ENCODE measurements at places on chromosomes 3 and 15.

DNA sequence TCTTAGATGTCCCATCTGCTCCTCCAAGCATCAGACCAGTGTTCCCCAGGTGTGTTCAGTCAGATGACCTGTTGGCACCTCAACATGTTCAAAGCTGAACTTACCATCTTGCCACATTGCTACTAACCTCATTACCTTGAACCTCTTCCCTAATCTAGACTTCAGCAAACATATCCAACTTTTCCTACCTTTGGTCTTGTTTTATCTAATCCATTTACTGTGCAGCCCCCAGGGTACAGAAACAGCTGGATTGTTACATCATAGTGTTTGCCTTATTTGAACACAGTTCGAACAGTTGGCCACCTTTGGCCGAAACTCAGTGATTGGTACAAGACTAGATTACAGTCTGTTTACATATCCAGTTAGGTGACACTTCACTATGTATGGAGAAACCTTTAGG is 36.1 kb upstream of the MCF2L2 start:
- no peak for DNase-seq

- no peak for DNase-seq
These were observed 210.8 kb downstream of the CGGBP1 start for GRCh38 chr3:87848003-87848402.

GRCh38 chr3:46191730-46192129 is 16.4 kb downstream of the CCR1 start:
- no peak for DNase-seq

GRCh38 chr3:168249550-168250414 is 154.1 kb upstream of the GOLIM4 start:
- no peak for DNase-seq

- no peak for DNase-seq
These were observed 42.2 kb downstream of the SV2B start for GRCh38 chr15:91142106-91142744.

DNA sequence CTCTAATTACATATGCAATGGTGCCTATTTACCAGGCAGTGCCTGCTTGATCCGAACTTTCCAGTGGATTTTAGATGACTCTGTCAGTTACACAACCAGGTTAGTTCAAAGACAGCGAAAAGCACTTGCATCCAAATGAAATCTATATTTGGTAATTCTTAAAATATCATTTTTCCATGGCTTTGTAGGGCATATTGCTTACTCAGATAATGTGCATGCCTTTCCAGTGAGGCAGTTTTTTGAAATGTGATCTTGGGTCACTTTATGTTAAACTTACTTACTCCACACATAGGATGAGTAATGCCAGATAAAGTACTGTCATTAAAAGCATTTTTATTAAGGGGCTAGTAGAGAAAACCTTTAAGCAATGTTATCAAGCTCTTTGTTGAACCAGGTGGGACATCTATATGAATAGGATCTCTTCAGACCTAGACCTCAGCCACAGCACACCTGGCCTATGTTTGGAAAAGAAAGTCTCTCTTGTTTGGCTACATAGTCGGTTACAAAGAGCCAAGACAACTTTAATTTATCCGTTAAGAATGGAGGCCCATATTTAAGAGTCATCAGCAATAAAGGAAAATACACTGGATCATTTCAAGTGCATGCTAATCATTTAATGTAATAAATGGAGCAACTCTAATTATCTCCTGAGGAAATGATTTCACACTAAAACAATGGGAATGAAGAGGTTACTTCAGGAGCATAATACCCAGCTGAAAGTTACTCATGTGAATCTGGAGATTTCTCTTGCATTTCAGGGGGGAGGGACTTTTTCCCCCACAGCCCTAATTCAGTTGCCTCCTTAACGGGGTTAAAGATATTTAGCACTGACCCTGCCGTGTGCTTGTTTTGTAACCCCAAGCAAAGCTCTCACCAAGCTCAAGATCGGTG is 56.3 kb upstream of the TMCO5A start:
- no peak for DNase-seq

GRCh38 chr3:22748453-22749045 is 454.6 kb upstream of the UBE2E2 start:
- DNase-seq, result no peak

GRCh38 chr3:170865209-170866094 is 4.5 kb downstream of the RPL22L1 start:
- DNase-seq, result no peak

GRCh38 chr15:63226966-63227401 is 37.6 kb downstream of the RAB8B start:
- DNase-seq, result no peak

- no peak for DNase-seq
These were observed 3.8 kb downstream of the TIPARP start for GRCh38 chr3:156678197-156678596.

DNA sequence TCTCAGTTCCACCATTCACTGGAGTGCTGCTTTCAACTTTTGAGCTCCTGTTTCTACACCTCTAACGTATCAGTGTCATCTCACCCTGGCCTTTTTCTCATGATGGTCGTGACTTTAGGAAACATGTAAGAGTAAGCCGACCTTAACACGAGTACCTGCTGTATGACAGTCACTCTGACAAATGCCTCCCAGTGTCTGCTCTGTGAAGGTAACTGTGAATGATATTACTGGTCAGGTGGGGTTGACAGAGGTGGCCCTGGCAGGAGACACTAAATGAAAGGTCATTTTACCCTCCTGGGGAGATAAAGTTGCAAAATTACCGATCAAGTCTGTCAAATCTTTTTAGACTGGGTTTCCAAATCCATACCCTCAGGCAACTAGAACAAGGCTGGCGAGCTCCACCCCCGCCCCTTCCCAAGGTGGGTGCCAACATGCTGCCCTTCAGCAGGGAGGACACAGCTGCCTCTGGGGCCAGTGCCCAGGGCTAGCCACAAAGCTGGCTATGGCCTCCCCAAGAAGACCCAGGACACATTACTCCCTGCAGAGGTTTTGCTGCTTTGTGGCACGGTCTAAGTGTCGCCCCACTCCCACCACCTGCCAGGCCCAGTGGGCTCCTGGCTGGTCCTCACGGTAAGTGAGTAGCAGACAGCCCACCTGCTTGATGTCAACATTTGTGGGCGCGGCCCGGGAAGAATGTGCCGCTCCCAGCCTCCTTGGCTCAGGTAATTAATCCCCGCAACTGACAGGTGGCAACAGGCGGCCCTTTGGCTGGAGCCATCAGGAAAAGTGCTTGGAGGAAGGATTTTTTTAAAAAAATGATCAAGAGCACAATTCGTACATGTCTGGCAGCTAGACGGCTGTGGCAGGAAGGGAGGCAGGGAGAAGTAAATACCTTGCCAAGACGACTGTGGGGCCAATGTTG is 211.8 kb downstream of the TP63 start:
- DNase-seq, result no peak

DNA sequence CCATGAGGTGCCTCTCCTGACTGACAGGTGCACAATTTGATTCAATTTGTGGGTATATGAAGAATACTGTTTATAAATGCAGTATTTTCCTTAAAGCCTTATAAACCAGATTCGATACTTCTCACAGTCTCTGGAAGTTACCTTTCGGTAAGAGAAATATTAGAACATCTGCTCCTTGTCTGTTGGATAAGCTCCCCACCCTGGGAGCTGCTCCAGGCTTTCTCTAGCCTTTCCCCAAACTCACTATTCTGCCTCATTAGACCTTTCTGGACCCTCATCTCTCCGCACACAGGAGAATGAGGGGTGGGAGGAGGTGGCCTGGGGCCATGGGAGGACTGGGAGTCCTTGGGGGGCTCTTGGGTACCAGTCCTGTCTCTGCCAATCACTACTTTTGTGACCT is 59.8 kb upstream of the TBC1D21 start:
- DNase-seq, result no peak

GRCh38 chr3:121473001-121473400 is 72.8 kb downstream of the POLQ start:
- DNase-seq, result no peak

- no peak for DNase-seq
These were observed 11.0 kb downstream of the LIMD1 start for GRCh38 chr3:45605534-45605933.

DNA sequence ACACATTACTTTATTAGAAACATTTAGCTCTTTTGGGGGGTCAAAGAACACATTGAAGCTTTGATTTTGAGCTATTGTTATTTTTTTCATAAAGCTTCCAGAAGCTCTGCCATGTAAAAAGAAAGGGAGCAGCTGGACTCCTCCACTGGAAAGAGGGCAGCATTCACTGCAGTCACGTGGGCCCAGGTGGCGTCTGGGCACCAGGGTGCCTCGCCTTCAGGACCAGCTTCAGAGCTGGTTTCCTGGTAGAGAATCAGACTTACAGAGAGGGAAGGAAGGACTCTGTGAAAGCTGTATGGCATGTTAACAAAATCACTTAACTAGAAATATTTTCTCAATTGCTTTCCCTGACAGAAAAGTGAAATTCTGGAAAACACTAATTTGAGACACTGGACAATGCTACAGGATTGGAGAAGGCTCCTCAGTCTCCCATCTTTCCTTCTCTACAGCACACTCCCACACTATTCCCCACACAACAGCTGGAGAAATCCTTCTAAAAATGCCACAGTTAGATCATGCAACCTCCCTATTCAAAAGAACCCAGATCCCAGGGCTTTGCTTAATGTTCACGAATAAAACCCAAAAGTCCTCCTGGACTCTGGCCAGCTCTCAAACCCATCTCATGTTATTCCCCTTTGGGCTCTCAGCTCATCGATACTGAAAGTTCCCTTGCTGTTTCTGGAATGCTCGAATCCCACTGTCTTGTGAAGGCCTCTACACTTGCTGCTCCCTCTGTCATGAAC is 83.2 kb downstream of the NFKBIZ start:
- no peak for DNase-seq

DNA sequence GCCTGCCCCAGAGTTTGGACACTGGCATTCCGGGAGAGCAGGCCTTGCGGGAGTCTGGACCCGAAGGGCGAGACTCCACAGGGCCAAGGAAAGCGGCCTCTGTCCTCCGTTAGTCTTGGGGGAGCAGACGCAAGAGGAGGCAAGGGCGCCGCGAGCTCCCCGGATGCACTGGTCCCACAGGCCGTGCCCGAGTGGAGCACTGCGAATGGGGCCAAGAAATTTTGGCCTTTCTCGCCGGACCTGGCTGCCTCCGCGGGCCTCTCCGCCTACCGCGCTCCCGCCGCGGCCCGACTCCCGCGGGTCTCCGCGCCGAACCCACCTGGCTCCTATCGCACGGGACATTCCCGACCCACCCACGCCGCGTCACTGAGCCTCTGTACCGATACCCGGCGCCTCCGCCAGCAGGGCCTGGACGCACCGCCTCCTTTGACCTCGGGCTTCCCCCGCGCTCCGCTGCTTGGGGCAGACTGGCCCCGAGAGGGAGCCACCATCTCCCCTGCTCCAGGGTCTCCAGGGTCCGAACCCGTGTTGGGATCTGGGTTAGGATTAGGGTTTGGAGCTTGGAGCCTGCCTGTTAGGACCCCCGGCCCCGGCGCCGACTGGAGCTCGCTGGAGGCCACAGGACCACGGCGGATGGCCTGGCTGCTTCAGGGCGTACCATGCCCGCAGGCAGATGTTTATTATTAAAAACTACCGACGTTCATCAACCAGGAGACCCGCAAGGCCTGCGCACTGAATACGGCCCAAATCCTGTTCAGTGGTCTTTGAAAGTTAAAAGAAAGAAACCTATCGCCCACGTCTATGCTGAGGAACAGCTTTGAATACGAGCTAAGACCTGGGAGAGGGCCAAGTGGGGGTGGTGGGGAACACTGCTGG is 11.7 kb downstream of the SHOX2 start:
- no peak for DNase-seq

GRCh38 chr3:47057212-47057671 is 77.8 kb downstream of the NBEAL2 start:
- DNase-seq, result no peak

DNA sequence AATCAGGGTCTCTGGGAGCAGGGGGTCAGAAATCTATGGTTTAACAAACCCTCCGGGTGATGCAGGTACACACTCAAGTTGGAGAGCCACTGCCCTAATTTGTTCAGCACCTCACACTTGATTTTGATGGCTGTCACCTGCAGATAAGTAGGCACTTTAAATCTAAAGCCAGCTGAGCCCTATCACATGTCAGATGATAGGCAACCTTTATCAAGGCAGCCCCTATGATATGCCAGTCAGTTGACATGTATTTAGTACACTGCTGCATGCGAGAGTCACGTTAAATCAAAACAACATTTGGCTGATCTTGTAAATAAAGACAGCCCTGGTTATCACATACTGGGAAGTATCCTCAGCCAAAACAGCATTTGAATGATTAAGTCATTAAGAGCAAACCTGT is 104.4 kb upstream of the MCTP2 start:
- DNase-seq, result no peak

- no peak for DNase-seq
These were observed 496.2 kb downstream of the FHIT start for GRCh38 chr3:60755094-60755493.

DNA sequence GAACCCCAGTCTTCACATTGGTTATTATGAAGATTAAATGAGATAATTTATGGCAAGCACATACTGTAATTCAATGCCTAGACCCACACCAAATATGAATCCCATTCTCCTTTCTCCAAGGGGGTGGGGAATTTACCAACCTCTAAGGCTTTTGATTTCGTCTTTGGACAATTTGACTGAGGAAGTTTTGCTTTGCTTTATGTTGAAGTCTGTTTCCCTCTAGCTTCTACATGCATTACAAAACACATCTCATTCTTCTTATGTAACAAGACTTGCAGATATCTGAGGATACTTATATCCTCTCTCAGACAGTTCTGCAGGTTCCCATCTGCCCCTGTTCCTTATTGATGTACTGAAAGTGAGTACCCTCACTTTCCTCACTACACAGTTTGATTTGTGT is 12.2 kb downstream of the CD80 start:
- no peak for DNase-seq

DNA sequence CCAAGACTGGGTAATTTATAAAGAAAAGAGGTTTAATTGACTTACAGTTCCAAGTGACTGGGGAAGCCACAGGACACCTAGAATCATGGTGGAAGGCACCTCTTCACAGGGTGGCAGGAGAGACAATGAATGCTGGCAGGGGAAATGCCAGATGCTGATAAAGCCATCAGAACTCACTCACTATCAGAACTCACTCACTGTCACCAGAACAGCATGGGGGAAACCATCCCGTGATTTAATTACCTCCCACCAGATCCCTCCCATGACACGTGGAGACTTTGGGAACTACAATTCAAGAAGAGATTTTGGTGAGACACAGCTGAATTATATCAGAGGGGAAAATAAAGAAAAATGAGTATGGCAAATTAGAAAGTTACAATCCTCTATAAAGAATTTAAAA is 310.9 kb downstream of the BCHE start:
- DNase-seq, result no peak

DNA sequence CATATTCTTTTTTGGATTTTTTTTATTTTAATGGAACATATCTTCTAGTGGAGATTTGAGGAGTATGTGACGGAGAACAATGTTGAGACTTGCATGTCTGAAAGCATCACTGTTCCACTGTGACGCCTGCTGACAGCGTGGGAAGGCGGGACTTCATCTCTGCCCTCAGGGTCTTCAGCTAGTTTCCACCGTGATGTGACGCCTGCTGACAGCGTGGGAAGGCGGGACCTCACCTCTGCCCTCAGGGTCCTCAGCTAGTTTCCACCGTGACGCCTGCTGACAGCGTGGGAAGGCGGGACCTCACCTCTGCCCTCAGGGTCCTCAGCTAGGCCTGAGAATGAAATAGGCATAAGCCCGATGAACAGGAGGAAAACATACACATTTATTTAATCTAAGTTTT is 70.7 kb downstream of the LMLN start:
- DNase-seq, result no peak

GRCh38 chr3:94241986-94242385 is 179.1 kb downstream of the NSUN3 start:
- DNase-seq, result no peak

GRCh38 chr3:156727519-156728205 is 53.3 kb downstream of the TIPARP start:
- no peak for DNase-seq
